ENCODE measurements at places on chromosomes 7 and 10. TPM values are rescaled to one million over a fixed set of nuclear protein-coding genes. Genes with fewer than 3 reads are reported as not detected.
A peak's percentile ranks its signal among the peaks of the same experiment; 100 is the strongest.

DNA sequence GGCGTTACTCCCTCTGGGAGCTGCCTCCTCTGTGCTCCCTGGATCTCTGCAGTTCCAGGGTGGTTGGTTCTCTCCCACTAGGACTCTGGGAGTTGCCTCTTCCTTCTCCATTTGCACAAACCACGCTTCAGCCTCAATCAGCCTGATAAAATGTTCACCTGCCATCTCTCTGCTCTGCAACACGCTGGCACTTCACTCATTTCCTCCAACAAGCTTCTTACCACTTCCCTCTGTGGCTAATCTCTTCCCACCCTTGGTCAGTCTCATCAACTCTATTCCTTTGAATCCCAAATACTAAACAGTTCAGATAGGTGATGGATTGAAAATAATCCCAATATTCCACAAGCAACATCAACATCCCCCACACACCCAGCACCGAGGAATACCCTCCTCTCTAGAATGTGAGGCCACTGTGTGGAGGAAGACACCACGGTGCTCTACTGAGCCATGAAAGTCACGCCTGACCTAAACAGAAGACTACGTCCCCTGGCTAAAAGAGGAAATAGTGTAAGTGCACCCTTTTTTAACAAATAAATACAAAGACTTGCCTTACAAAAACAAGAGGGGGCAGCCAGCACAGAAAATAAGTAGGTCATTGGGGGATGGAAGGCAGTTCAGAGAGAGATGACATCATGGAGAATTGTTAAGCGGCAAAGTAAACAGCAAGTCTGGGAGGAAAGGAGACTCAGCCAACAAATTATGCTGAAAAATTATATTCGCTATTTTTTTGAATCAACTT, 1.9 kb upstream of the FAM170B start:
- DNase-seq, result peak; percentile 35

GRCh38 chr10:507908-508444, 181.5 kb downstream of the DIP2C start:
- no peak for DNase-seq

DNA sequence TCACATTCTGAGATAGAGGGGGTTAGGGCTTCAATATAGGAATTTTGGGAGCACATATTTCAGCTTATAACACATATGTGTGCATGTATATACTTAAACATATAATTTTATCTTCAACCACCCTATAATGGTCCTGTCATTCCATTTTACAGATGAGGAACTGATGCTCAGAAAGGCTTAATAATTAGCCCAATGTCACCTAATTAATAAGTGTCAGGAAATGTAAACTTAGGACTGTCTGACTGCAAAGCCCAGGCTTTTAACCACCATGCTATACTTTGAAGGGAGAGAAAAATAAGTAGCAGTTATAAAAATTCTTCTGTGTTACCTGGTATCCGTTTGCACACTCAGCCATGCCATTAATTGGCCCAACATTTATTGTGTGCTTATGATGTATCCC, 172.6 kb downstream of the SKIDA1 start:
- no peak for DNase-seq

The DPP6 gene
- polyA plus RNA-seq, result not detected

DNA sequence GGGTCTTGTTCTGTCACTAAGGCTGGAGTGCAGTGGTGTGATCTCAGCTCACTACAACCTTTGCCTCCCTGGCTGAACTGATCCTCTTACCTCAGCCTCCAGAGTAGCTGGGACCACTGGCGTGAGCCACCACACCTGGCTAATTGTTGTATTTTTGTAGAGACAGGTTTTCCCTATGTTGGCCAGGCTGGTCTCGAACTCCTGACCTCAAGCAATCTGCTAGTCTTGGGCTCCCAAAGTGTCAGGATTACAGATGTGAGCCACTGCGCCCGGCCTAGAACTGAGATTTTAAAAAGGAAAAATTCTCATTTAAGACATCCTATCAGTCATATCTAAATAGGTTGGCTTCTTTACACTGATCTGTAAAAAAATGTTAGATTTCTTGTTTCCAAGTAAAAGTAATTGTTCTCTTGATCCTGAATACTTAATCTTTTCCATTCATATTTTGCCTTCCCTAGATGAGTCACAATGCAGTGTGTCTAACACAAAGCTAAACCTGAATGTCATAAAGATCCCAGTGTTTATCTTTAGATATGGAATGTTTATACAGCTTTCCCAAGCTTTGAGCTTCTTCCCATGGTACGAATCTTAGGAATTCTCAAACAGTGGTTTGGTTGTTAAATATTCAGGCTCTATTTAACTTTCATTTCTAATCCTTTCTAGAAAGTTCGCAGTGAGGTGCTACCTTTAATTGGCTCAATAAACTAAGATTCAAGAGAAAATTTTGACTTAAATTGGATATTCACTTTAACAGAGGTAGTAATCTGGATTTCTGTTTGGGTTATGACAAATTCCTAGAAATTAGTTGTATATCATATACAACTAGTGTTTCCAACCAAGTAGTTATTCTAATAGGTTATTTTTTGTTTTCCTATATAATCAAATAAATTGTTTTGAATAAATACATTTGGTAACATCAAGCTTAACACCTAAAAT, 12.1 kb upstream of the LAMB1 start:
- DNase-seq, result no peak

DNA sequence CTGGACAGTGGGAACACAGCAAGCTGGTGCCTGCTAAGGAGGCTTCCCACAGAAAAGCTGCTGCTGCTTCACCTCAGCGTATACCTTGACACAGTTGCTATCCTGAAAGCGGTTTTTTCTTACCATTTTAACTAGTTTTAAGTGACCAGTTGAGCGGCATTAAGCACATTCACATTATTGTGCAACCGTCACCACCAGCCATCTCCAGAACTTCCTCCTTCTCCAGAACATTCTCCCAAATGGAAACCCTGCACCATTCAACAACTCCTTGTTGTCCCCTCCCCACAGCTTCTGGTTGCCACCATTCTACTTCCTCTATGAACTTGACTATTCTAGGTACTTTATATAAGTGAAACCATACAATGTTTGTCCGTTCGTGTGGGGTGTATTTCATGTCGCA, 169.9 kb downstream of the SNX10 start:
- no peak for DNase-seq

DNA sequence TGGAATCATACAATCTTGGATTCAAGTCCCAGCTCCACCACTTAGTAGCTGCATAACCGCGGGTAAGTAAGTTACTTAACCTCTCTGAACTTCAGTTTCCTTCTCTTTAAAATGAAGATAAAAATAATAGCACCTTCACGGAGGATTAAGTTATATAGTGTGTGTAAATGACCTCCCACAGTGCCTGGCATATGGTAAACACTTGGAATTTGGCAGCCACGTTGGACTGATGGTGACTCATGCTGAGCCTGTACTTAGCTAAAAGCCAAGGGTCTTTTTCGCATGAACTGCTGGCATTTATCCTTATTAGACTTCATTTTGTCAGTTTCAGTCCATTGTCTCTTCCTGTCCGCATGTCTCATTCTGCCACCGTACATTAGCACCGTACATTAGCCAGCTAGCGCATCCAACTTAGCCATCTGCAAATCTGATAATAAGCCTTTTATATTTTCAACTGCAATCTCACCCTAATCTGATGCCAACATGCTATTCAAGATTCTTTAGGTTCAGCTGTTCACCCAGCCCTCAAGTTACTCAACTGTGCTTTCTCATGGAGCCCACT, 11.2 kb downstream of the SLC13A4 start:
- no peak for DNase-seq

DNA sequence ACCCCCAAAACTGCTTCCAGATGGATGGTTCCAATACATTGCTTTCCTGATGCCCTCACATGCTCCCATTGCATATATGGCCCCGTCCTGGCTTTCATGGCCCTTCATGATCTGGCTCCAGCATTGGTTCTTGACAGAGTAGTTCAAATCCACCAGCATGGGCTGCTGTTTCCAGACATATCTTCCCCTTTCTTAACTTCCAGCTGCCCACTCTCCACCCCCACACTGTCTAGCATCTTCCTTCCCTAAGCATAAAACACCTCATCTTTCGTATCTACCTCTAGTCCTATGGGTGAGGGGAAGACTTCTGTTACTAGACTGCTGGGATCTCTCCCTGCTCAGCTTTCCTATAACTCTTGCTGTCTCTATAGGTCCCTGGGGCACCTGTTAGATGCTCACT, 13.2 kb upstream of the GOLGA7B start:
- no peak for DNase-seq

The C10orf67 gene
- polyA plus RNA-seq, result not detected

The MRC1 gene
- polyA plus RNA-seq, result not detected

The CLCN1 gene
- polyA plus RNA-seq, result 0.07 TPM

The RADIL gene
- polyA plus RNA-seq, result not detected

- no peak for DNase-seq
Measured at GRCh38 chr10:43653746-43654145, 5.1 kb upstream of the ZNF32 start.

DNA sequence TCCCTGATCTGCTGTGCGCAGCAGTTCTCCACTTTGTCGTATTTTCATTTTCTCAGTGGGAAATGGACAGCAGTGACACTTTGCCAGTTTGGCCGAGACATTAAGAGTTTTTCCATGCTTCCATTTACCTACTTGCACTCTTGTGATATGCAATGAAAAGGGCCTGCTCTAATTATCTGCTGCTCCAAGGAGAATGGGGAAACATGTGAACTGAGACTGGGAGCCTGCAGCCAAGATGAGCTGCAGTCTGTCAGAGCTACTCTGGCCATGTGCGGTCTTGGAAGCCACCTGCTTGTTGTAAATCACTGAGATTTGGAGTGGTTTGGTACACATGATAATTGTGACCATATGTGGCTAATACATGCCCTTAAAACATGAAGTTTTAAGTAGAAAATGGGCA, 586.6 kb upstream of the POT1 start:
- no peak for DNase-seq

The MCM10 gene
- polyA plus RNA-seq, result 0.58 TPM

DNA sequence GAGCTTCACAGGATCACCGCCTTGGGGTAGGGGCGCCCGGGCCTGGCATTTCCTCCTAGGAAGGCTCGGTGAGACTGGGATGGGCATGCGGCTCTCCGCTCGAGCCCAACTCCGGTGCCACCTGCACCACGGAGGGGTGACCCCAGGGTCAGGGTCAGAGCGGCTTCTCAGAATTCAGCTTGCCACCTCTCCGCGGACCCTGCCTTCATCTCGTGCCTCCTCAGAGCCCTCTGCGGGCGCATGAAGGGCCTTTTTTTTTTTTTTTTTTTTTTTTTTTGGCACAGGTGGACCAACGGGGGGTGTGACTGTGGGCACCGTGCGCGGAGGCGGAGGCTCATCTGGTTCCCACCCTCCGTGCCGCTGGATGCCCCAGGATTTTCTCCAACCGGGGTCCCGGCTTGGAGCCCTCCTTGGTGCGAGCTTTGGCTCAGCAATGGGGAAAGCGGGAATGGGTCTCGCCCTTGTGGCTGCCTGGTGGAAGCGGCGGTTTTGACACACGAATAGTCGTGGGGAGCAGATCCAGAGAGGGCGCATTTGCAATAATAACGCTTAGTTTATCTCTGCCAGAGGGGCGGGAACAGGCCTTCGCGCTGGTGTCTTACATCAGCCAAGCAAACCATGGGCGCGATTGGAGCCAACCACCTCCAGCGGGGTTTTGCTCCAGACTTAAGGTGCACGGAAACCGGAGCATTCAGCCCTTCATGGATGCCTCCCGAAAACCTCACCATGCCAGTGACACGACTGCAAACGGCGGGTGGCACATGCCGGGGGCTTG, 5.0 kb upstream of the TNRC18 start:
- DNase-seq, result no peak

The ZNF488 gene
- polyA plus RNA-seq, result not detected

DNA sequence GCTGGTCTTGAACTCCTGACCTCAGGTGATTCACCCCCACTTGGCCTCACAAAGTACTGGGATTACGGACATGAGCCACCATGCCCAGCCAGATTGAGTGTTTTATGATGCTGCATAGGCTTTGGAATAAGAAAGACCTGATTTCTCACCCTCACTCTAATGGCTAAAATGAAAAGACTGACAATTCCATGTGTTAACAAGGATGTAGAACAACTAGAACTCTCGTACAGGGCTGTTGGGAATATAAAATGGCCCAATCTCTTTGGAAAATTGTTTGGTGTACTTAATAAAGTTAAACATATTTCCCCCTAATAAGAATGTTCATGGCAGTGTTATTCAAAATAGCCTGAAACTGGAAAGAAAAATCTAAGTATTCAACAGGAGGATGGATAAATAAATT, 43.2 kb upstream of the VCL start:
- DNase-seq, result no peak

The SORCS3 gene
- not detected for polyA plus RNA-seq

The PCLO gene
- not detected for polyA plus RNA-seq

DNA sequence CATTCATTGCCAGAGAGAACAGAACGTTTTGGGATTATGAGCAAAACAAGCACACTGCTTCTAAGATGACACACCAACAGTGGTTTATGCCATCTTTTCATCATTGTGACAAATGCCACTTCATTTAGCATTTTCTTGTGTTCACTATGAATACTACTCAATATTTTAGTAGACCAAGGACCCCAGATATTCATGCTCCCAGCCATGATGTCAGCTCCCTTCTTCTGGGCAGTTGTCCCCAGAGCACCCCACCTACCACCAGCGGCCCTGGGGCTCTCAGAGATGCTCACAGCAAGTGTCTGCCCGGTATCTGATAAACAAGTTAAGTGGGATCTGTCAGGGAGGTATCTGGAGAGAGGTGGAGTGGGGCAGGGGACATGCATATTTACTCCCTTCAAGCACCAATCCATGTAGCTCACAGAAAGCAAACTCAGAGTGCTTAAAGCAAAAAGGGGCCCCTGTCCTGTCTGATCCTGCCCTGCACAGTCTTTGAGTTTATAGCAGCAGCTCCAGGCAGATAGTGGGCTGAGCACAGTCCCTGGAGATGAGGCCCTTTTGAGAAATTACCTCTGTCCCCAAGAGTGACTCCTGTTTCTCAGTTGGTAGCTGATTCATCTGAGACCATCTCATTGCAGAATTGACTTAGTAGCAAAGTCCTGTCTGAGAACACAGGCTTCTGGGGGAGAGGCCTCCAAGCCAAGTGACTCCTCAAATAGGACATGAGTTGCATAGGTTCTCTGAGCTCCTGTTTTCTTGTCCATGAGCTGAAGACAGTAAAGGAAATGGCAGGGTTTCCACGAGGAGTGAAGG, 281.8 kb upstream of the KLF6 start:
- DNase-seq, result no peak

- no peak for DNase-seq
Measured at GRCh38 chr7:28258240-28258639, 77.6 kb upstream of the JAZF1 start.

DNA sequence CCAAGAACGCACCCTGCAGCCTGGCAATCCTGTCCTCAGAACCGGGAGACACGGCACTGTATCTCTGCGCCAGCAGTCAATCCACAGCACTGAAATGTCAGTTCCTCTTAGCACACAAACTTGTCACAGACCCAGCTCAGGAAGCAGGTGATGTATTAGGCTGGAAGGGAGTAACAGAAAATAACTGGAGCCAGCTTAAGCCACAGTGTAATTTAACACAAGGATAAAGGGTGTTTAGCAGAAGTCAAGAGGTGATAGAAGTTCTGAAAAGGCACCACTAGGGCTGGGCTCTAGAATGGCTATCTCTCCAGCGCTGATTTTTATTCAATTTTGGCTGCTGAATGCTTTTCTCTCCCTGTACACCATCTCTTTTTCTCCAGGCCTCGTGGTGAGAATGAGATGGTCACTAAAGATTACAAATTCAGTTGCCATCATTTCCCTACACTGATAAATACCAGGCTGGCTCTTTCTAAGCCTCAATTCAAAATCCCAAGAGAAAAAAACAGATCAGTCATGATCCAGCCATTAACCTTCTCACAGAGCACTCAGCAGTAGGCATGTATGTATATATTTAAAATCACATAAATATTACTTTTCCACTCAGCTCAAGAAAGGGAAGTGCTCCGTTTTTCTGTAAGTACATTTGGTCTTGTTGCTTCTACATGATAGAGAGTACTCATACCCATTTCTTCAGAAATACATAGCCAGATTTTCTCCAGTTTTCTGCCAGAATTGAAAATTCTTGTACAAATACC, 102.7 kb upstream of the PRSS1 start:
- no peak for DNase-seq

The EPO gene
- not detected for polyA plus RNA-seq
